T-cell (primary cell): ENCODE measurements at places on chromosomes 1 and 21.

DNA sequence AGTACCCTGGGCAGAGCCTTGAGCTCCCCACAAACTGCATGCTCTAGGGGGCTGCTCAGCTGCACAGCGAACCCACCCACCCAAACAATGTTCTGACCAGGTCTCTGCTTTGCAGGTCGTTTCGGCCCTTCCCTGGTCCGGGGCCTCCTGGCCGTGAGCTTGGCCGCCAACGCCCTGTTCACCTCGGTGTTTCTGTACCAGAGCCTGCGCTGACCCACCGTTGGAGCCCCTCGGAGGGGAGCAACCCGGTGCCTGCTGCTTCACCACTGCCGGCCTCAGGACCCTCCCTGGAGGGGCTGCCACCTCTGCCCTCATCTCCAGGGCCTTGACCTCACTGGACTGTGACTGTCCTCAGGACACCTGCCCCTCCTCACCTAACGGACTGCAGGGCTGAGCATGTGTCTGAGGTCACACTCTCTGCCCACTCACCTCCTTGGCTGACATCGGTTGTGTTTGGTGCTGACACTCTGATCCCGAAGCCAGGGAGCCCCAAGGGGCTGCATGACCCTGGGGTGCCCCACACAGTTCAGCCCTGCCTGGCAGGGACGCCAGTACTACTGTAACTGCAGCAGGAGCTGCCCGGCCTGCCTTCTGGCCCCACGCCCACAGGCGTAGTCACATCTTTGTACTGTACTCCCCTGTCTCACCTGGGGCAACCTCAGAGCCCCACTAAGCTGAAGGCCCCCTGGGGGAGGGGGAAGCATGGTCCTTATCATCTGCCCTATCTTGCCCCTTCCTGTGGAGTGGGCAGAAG, 24.3 kb downstream of the TMEM201 start:
- no peak for DNase-seq

DNA sequence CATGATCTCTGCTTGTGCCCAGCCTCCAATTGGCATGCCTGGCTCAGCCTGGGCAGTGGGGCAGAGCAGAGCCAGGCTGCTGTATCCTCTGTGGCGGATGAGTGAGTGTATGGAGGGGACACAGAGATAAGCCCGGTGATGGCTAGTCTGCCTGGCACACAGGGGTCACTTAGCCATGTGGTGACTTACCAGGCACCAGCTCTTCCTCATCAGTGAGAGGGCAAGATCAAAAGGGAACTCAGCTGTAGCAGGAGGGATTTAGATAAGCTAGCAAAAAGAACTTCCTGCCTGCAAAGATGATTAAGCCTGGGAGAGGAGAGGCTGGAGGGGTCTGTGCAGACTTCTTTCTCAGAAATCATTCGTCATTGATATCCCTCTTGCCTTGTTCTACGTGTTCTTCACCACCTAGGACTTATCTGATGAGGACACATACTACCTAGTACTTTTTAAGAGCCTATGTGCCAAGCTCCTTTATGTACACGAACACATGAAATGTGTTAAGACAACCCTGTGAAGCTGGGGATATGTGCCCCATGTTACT, 7.9 kb downstream of the KIF21B start:
- DNase-seq = no peak

DNA sequence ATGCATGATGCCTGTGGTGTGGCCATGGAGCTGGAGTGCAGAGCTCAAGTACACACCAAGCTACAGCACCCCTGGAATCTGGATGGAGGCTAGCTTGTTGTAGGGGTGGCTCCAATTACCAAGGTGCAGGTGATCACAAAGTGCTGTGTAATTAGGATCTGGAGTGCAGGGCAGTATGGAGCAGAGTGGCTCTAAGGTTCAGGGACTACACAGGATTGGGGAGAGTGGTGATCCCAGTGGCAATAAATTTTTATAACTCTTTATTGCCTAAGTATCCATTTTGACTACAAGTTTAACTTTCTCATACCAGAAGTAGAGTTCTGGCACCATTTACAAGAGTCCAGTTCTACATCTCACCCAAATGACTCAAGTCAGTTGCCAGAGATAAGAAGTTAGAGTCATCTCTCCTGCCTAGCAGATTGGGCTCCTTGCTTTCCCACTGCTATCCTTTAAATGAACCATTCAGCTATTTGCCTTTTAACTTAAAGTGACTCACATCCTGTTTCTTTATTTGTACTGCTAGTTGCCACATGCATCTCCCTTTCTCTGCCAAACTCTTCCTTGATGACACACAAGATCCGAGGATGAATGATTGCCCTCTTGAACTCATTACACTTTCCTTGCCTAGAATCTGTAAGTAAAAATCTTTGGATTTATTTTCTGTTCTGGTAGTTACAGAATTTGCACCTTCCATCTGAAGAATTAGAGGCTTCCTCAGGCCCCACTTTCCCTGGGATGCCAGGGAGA, 427.2 kb downstream of the KCNT2 start:
- no peak for DNase-seq

DNA sequence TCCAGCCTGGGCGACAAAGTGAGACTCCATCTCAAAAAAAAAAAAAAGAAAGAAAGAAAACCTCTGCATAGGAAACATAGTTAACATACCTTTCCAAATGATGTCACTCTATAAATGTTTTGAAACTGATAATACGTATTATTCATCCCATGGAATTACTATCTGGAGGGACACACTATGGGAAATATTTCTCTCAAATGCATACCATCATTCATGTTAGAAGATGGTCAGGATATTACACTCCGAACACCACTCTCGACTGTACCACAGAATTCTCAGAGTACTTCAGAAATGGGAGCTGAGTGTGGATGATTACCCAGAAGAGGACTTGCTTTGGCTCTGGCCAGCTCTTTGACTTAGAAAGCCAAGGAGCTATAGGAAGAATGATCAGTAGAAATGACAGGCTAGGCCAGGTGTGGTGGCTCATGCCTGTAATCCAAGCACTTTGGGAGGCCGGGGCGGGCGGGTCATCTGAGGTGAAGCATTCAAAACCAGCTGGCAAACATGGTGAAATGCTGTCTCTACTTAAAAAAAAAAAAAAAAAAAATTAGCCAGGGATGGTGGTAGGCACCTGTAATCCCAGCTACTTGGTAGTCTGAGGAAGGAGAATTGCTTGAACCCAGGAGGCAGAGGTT, 5.2 kb upstream of the LIN28A start:
- no peak for DNase-seq

DNA sequence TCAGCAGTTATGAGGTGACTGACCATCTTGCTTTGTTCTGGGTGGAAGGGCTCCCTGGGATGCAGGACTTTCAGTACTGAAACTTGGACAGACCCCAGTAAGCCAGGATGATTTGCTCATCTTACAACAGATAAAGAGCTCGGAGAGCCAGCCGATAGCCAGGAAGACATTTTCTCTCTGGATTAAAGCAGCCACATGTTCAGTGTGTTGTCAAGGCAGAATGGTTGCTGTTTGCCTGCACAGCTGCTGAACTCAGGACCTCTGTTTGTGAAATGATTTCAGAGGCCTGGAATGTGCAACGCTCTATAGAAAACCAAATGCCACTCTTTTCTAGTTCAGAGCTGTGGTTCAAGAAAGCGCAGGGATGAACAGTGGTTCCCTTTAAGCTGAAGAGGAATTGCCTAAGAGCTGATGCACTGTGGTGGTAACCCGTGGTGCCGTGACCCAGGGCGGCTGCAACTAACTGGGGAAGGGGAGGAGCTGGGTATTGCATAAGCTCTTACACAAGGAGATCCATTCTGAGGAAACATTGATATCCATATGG, 40.7 kb downstream of the CASQ2 start:
- DNase-seq = no peak

DNA sequence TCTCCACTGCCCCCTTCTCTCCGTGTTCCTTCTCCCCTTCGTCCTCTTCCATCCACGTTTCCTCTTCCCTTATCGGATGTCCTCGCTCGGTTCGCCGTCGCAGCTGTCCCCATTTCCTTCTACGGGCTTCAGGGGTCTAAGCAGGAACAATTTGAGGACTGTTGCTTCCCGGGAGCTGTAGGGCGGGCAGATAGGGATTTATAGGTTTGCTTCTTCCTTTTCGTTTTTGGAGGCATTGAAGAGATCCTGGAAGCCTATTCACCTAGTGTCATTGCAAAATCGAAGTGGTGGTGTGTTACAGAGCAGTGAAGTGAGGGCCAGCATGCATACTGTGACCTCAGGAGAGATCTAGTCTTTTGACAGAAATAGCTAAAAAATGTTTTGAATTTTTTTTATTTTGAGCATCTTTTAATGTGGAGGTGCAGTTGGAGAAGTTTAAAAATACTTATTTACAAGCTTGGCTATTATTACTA, 897 bp downstream of the ZYG11B start:
- no peak for DNase-seq

GRCh38 chr1:115220340-115221270, 117.4 kb downstream of the NGF start:
- no peak for DNase-seq

- DNase-seq = no peak
Measured at GRCh38 chr1:192903142-192903541, 94.3 kb downstream of the RGS2 start.

- DNase-seq = no peak
Measured at GRCh38 chr1:222918801-222919477, 104.1 kb downstream of the DISP1 start.
